ENCODE measurements at places on chromosomes 6 and 20.

DNA sequence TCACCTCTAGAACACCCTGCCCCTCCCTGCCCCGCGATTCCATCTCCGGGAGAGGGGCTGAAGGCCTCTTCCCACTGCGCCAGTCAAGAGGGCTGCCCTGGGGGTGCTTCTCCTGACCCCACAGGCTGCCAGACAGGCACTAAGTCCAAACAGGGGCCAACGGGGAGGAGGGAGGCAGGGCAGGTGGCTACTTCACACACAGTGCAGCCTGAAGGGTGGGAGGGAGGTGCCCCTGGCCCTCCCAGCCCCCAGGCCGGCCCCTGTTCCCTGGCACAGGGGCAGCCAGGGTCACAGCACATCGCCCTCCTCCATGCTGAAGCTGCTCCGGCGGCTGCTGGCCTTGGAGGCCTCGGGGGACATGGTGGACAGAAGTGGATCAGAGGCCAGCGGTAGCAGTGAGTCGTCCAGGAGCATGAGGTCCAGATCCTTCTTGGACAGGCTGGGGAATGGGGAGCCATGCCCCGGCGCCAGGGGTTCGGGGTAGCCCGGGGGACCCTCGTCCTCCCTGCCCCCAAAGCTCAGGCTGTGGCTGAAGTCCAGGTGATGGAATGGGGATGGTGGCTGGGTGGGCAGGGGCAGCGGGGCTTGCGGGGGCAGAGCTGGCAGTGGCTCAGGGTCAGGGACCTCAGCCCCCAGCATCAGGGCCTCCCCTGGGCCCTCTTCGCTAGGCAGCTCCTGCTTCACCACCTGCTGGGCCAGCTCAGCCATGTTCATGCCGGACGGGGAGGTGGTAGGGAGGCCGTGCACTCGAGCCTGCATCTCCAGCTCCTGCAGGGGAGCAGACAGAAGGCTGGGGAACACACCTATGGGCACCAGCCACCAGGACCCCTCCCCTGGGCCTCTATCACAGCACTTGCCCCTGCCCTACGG, 46.3 kb downstream of the MDFI start:
- no peak for DNase-seq

- no peak for DNase-seq
Observed at GRCh38 chr6:52125572-52125971, 38.2 kb upstream of the PKHD1 start.

GRCh38 chr6:2891768-2892170, 11.3 kb downstream of the SERPINB9 start:
- DNase-seq = peak; percentile 82

DNA sequence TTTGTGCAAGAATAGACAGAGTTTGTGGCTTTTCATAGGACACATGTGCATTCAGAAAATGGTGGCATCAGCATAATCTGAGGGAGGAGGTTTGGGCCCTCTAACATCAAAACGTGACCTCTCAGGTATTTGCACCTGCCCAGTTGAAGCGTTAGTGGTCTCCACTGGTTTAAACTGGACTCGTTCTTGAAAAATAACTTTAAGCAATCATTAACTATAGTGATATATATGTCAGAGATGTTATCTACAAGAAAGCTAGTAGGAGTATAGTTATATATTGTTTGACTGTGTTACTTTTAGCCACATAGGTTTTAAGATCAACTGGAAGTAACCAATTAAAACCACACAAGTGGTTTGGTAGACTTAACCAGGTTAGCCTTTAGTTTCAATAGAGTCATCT, 607.4 kb downstream of the MAFB start:
- no peak for DNase-seq

GRCh38 chr6:160513836-160514235, 150.2 kb downstream of the LPA start:
- DNase-seq = no peak

GRCh38 chr6:33375143-33375671, 16.4 kb upstream of the KIFC1 start:
- no peak for DNase-seq

GRCh38 chr6:66964216-66964615, 1257.2 kb upstream of the EYS start:
- no peak for DNase-seq

DNA sequence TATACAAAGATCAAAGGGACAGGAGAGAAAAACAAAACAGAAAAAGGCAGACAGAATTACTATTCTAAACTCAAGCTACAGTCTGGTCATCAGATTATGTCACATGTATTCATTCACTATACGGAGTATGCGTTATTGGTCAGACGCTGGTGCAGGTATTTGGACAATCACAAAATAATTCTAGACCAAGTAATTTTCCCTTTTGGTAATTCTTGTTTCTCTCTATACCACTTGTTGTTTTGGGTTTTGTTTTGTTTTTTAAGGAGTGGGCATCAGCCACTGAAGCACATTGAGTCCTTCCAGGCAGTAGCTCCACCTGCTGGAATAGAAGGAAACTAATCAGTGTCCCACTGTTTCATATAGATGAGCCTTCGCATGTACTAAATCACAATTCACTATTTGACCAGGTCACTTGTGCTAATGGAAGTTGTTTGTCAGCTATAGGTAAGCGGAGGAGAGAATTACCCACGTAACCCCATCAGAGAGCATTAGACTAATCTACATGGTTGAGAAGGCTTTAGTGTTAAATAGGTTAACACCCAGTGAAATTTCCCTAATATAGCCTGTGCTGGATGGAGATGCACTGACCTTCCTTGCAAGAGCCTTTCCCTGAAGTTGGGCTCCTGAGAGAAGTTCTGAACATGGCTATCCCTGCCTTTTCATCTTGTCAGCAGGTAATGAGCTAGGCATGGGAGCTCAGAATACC, 77.9 kb downstream of the TNFAIP3 start:
- DNase-seq = no peak

- DNase-seq = no peak
Observed at GRCh38 chr6:158002249-158002950, 20.7 kb downstream of the SYNJ2 start.

GRCh38 chr6:37535759-37536490, 36.2 kb upstream of the CCDC167 start:
- no peak for DNase-seq

DNA sequence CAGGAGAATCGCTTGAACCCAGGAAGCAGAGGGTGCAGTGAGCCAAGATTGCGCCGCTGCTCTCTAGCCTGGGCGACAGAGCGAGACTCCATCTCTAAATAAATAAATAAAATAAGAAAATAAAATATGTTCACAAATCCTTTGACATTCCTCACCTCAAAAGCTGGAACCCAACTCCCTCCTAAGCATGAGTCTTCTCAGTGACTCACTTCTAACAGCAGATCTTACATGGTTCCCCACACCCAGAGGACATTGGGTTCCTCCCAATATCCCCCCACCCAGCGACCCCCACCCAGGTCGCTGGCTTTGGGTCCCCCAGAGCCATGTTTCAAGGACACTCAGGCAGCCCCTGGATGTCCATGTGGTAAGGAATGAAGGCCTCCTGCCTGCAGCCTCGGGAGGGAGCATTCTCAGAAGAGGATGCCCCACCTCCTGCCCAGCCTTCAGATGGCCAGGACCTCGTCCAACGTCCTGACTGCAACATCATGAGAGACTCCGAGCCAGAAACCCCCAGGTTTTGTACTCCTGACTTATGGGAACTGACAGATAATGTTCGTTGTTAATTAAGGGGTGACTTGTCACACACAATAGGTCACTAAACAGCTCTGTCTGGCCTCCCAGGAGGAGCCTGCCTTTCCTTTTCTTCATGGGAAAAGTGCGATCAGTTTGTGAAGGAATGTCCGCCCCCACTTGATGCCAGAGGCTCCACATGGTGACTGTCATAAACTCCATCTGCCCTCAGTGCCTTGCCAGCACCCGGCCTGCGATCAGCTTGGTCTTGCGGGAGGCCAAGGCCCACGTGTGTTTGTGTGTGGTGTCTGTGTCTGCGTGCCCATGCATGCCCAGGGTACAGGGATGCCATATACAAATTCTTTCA, 10.1 kb upstream of the GMEB2 start:
- DNase-seq = no peak

DNA sequence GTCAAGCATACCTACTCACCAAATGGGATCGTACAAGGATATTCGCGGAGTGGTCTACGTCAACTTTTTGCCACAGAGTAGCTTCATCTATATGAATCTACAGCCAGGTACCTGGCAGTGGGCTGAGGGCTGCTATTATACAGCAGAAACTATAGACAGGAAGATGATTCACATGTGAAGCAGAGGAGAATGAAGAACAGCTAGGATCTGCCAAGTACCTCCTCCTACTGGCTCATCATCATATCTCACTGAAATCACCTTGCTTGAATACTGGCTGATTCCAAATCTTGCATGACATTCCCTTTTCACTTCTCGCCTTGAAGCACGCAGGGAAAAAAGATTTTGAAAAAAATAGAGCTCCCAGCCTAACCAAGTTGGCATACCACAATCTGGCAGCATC, 488.7 kb upstream of the NRSN1 start:
- no peak for DNase-seq

DNA sequence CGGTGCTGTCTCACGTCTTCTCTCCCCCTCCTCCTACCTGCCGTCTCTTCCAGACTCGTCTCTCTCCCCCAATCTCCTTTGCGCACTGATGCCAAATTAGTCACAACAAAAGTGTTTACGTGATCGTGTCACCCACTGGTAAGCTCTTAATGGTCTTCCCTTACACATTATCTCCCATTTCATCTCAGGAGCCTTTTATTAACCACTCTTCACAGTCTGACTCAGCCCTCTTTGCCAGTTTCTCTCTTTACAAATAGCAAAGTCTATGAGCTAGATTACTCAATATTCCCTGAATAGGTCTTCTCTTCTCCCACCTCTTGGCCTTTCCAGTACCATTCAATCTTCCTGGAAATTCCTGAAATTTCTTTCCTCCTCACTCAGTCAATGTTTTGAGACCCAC, 247.0 kb downstream of the ESR1 start:
- DNase-seq = no peak

DNA sequence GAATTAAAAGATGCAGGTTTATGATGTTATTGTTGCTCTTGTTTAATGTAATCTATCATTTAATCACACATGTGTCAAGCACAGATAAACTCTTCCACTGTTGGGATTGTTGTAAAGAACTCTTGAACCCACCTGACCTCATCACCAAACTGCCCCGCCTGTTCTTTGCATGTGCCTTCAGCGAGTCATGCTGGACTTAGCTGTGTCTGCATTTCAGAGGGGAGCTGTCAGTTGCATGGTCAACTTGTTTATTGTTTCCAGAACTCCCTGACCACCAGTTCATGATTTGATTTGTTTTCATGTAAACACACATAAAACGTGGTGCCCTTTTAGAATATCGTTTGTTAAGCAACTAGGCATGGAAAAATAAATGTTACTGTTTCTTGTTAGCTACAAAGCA, 93.6 kb downstream of the KHDC1L start:
- no peak for DNase-seq

GRCh38 chr20:3239026-3239866, at the start of gene SLC4A11:
TSS of gene SLC4A11 (minus strand) at chr20:3239190. CDS start at chr20:3239137, 53 bp downstream.
- DNase-seq = peak; percentile 76

DNA sequence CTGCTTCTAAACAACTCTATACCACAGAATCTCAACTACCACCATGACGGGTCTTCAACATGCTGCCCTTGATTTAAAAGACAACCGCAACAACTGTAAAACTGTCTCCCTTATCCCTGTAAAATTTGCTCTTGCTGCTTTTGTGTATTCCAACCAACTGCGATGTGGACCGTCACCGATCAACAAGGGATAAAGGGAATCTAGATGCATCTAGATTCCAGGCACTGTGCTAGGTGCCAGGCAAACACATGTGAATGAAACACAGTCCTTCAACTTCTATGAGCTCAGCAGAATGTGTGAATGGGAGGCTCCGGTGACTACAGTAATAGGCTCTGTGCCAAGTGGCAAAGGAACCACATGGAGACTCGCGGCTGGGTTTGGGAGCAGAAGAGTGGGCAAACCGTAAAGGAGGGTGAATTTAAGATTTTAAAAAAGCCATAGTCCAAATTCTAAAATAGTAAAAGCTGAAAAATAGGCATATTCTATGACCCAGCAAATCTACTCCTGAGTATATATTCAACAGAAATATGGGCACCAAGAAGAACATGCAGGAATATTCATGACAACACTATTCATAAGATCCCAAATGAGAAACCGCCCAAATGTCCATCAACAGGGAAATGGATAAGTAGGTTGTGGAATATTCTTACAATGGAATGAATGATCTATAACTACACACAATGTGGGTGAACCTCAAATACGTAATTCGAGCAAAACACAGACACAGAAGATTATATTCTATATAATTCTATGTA, 3.7 kb upstream of the PRND start:
- DNase-seq = no peak

- no peak for DNase-seq
Observed at GRCh38 chr6:93842178-93842577, 422.8 kb upstream of the EPHA7 start.

DNA sequence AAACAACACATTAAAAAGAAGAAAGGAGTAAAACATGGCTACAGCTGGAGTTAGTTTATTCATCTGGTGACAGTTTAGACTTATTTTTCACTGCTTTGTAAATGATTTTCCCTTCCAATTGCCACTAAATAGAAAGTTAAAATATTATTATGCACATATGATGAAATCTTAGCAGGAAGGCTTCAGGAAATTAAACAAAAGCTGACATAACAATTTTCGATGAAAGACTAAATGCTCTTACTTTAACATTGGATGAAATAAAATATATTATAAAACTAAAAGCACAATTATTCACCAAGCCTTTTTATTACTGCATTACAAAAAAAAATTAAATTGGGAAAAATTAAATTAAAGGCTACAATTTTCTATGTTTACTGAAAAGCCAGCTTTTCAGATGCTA, 158.0 kb downstream of the MMUT start:
- DNase-seq = no peak

DNA sequence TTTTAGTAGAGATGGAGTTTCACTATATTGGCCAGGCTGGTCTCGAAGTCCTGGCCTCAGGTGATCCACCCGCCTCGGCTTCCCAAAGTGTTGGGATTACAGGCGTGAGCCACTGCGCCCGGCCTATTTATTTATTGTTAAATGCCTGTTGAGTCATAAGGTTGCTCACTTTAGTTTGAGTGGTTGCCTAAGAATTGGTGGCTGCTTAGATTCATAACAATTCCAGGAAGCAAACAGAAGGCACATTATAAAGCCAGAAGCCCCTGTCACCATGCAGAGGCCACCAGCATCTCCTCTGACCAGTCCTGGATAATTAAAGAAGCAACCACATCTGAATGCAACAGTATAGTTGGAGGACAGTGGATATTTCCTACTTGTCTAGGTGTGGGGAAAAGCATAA, 24.0 kb upstream of the ARMH2 start:
- DNase-seq = no peak

DNA sequence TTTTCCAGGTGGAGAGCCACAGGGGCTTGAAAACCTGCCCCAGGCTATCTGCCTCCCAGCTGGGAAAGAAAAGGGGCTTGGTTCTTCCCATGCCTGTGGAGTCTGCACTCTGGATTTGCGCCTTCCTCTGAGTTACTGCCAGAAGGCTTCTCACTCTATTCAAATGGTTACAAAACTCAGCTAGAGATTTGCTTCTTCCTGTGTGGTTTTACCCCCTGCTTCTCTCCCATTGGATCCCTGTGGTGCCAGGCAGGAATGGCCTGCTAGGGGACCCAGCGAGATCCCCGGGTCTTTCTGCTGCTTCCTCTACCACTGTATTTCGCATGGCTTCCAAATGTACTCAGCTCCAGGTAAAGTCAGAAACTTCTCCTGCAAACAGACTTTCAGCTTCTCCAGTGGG, 192.0 kb upstream of the HS3ST5 start:
- no peak for DNase-seq

Measured in activated CD8-positive, alpha-beta memory T cell treated with anti-CD3 and anti-CD28 coated beads, Interleukin-2, amount 50 U/mL, for 48 hours (primary cell).